ENCODE measurements at places on chromosomes 4 and X.
A peak's percentile ranks its signal among the peaks of the same experiment; 100 is the strongest.

- DNase-seq, result no peak
These were observed 49.7 kb downstream of the RBM47 start for GRCh38 chr4:40579983-40580382.

- peak; percentile 0 for DNase-seq
These were observed 65.3 kb upstream of the FAM120C start for GRCh38 chrX:54248309-54248708.

DNA sequence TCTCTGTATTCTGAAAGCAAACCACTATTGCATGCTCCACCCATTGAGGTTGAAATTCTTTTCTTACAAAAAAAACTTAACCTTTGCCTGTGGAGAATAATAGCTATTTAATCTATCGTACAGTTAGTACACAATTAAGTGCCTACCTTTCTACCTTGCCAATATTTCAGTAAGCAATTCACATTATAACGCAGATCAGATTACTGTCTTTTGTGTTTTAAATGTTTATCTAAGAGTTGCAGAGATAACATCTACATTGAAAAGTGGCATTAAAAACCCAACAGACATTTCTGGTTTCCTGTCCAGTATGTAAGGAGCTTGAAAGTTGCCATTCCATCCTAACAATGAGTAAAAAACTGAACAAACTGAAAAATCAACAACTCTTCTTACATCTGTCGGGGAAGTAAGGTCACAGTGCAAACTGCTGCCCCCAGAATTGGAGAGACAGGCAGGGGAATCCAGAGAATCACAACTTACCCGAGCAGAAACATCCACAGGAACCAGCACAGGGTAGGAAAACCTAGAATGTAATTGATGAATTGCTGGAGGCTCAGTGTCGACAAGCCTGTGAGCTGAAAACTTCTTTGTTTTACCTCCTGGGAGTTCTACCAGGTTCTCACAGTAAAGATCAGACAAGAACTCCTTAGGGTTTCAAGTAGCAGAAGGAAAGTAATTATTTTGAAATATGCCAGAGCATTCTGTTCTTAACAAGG is 27.3 kb upstream of the ACSL4 start:
- no peak for DNase-seq

DNA sequence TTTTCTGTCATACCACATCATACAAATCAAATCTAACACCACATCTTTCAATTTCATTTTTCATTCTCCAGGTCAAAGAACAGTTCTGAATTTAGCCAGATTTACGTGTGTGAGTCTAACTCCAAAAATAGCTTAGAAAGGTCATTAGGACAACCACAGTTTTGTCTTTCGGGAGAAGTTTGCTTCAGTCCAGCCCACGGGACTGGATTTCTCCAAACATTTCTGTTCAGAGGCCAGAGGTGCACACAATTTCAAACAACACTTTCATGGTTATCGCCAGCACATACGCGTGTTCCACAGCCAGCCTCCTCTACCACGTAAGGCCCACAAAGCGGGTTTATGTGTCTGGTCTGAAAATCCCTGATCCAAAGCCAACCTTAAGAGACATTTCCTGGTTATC is 65.9 kb downstream of the VEGFC start:
- no peak for DNase-seq

GRCh38 chr4:61380865-61381264 is 180.7 kb downstream of the ADGRL3 start:
- DNase-seq, result no peak

GRCh38 chr4:76538296-76538695 is 103.3 kb downstream of the SHROOM3 start:
- DNase-seq, result no peak

DNA sequence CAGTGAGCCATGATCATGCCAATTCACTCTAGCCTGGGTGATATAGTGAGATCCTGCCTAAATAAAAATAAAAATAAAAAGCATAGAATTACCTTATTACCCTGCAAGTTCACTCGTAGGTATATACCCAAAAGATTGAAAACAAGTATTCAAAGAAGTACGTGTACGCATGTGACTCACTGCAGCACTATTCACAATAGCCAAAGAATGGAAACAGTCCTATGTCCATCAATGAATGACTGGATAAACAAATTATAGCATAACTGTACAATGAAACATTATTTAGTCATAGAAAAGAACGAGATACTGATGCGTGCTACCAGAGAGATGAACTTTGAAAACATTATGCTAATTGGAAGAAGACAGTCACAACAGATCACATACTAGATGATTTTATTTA is 204.6 kb upstream of the DIAPH2 start:
- DNase-seq, result no peak

- DNase-seq, result no peak
These were observed 41.5 kb upstream of the FHDC1 start for GRCh38 chr4:152894673-152895072.

- DNase-seq, result no peak
These were observed 62.9 kb downstream of the DCX start for GRCh38 chrX:111349101-111349500.

DNA sequence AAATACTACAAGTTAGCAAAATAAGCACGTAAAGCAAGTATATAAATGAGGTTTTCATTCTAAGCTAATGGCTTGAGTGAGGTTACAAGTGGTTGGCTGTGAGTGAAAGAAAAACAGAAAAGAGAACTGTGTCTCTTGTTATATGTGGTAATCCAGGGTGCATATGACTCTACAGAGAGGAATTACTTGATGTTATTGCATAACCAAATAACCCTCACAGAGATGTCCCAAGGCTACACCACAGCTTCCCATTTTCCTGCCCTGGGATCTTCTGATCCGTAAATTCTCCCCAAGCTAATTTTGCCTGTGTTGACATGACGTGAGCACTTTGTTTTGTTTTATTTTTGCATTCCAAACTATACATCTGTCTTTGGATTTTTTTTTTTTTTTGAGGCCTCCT is 470.0 kb upstream of the INTU start:
- no peak for DNase-seq

GRCh38 chr4:16707874-16708273 is 190.6 kb downstream of the LDB2 start:
- DNase-seq, result no peak

DNA sequence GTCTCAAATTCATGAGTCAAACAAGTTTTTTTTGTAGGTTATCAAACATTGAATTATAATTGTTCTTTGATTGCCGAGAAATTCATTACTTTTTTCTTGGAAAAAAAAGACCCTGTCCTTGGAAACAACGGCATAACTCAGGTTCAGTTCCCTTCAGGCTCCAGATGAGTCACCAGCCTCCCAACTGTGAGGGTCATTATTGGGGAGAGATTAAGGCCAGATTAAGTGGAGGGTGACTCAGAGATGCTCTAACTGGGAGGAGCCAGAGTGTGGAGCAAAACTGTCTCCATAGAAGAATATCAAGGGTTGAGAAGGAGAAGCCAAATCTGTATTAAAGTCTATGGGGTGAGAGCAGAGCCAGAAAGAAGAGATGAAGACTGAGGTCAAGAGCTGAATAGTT is 9.6 kb downstream of the ADGRG4 start:
- DNase-seq, result no peak

GRCh38 chr4:29151584-29151983 is 1568.6 kb upstream of the PCDH7 start:
- DNase-seq, result no peak

GRCh38 chr4:118911238-118911703 is 22.6 kb downstream of the SYNPO2 start:
- DNase-seq, result no peak

DNA sequence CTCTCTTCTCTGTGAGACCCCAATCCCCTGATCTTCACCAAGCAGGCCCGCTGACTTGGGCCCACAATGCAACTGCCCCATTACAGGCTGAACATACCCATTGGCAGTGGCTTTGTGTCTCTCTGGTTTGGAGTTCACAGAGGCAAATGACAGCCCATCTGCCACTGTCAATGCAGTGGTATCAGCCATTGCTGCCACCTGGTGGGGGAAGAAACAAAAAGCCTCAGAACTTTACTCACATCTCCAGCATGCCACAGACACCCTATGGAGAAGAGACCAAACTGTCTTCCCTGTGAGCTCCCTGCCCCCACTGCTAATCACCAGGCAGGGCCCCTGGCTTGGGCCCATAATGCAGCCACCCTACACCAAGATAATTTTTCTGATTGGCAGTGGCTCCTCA is 729.3 kb upstream of the ACTRT1 start:
- DNase-seq, result peak; percentile 11

Data from CD4-positive, alpha-beta T cell treated with Interleukin-2 at 100 ng/mL for 4 hours (primary cell).